Activated CD8-positive, alpha-beta memory T cell treated with anti-CD3 and anti-CD28 coated beads for 1 hour (primary cell): ENCODE measurements at places on chromosomes 4 and X.

- DNase-seq: no peak
Observed at GRCh38 chrX:40109288-40110008, 11.7 kb upstream of the BCOR start.

DNA sequence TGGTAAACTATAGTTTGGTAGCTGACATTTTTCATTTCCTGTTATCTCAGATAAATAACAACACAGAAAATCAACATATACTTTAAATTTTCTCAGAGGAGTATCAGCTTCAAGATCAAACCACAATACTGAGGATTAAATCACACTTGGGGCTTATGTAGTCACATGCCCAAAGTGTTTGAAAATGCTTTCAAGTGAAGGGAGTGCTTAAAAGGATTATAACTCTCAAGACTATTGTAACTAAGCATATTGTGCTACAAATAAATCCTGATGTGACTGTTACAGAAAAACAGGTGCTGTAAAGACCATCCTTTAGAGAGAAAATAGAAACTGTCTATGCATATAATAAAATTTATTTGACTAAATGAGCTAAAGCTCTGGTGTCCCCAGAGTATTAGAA is 887.6 kb downstream of the ADGRL3 start:
- no peak for DNase-seq

DNA sequence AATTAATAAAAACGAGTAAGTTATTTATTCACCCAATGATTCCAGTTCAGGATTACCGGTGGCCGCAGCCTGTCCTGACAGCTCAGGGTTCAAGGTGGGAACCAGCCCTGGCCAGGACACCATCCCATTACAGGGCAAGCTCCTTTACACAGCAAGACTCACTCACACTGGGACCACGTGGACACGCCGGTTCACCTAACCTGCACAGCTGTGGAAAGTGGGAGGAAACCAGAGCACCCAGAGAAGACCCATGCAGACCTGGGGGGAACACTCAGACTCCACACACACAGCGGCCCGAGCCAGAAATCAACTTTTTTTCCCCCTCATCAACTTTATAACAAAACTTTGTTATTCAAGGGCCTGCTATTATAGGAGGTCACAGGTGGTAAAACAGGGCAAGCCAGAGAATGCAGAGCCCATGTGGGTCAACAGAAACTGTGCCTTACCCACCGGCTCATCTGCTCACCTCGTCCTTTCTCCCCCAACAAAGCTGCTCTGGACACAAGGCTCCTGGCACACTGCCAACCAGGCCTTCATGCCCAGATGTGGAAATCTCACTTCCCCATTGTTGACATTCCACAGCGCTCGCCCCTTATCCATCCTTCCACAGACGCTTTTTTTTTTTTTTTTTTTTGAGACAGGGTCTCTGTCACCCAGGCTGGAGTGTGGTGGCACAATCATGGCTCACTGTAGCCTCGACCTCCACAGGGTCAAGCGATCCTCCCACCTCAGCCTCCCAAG is 8.0 kb upstream of the ODAPH start:
- DNase-seq: no peak

GRCh38 chr4:151990201-151990600 is 229.4 kb upstream of the GATB start:
- no peak for DNase-seq

- no peak for DNase-seq
Observed at GRCh38 chrX:104922206-104922621, 298.3 kb downstream of the TEX13A start.

DNA sequence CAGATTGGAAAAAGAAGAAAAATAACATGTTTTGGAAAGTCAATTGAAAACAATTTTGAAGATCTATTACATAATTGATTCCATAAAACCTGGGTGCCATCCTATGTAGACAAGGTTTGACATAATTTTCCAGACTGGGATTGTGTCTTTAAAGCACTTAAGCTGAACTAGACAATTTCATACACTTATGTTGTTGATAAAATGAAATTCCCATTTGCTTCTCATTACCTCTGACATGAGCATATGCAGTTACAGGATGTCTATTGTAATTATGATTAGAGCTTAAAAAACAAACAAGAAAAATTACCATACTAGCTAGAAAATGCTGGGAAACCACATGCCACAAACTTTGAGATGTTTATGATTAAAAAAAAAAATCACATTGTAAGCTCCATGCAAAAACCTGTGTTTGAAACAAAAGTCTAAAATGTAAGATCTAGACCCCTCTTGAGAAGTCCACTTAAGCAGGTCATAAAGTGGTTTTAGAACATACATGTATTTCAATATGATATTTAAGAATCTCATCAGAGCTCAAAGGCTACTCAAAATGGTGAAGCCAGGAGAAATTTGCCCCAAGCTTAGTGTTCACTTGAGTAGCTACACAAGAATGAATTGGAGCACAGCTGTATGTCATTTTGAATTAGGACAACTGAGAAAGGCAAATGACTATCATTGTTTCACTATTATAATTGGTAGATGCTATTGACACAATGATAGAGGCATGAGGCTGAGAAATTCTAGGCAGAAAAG is 181.1 kb upstream of the PABPC4L start:
- DNase-seq: no peak

GRCh38 chr4:120918788-120919187 is 3.7 kb downstream of the PRDM5 start:
- no peak for DNase-seq

GRCh38 chrX:123060986-123061385 is 123.1 kb upstream of the GRIA3 start:
- no peak for DNase-seq

- DNase-seq: no peak
Observed at GRCh38 chr4:25234390-25235370, 847 bp downstream of the PI4K2B start.

DNA sequence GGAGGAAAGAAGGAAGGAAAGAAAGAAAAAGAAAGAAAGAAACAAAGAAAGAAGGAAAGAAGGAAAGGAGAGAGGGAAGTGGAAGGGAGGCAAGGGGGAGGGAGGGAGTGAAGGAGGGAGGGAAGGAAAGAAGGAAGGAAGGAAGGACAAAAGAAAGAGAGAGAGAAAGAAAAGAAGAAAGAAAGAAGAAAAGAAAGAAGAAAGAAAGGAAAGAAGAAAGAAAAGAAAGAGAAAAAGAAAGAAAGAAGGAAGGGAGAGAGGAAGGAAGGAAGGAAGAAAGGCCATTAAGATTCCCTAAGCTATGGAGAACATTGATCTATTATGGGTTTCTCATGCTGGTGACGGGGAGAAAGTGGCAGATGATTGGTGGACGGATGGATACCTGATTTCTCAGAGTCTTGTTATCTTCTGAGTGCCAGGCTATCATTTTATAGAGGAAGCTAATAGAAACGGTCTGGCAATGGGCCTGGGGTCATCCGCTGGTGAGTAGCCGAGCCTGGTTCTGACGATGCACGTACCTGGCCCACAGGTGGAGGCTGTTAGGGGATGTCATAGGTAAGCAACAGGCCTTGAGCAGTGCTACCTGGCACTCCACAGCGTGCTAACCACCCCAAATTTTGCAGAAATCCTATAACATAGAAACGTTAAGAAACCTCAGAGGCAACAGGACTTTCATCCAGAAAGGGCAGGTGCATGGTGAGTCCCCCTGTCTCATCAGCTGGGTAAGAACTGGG is 142.9 kb downstream of the SHOX start:
- DNase-seq: no peak

DNA sequence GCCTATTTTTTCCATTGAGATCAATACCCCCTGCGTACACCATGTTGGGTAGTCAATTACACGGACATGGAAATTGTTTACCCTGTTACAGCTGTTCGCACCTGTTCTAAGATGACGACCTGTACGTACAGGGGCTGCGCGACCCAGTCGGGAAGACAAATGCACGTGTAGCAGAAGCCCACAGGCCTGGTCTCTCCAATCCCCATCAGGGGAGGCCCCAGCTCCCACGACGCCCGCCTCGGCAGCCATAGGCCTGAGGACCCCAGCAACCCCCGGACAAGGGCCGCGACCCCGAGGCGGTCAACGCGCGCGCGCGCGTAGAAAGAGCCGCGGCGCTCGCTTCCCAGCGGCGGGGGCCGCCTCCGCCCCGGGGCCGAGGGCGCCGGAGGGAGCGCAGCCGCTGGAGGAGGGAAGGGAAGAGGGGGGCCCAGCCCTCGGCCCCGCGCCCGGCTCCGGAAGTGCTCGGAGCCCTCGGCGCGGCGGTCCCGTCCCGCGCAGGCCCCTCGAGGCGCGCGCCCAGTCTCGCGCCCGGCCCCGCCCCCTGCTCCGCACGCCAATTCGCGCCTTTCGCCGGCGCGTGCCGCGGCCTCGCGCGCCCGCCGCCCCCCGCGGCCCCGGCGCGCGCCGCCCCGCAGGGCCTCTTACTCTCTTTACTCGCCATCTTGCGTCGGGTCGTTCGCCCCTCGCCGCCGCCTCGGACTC is 618 bp downstream of the RBBP7 start:
- DNase-seq: peak; percentile 33

DNA sequence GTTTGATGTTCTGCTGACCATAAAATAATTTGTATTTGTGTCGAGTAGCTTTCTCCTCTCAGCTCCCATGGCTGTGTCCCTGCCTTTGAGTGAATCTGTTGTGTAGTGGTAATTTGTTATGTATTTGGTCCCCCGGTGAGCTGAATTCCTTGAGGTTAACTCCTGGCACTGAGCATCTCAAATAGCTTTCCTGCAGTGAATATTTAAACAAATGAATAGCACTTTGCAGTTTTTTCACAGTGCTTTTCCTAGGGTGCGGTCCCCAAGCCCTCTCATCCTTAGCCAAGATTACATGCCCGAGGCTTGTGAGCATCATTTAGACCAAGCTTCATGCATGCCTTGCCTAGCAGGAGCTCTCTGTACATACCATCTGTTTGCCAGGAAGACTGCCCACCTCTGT is 74.2 kb downstream of the CLDN34 start:
- no peak for DNase-seq

DNA sequence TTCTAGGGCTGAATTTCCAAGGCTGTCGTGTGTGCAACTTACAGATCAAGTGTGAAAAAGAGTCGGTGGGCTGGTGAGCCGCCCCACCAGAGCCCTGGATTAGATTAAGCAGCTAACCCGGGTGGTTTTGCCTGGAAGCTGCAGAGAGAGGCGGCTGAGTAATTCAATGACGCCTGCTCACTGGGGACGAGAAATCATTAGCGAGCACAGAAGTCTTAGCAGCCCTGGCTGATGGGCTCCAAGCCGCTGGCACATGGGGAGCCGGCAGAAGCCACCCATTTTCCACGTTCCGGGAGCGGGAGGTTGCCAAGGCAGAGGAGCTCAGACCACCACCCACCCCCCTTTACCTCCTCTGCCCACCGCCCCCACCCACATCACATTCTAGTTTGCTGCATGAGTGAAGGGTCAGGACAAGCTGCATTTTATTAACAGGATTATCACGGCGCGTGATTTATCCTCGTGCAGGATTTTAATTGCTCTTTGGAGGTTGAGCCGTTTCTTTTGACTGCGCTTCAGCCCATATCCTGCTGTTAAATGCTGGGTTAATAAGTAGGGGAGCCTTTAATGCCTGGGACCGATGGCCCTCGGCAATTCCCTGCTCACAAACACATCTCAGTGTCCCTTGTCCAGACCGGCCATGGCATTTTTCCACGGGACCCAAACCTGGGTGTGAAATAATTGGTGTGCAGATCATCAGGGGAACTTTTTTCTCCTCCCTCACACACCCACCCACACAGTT is 19.1 kb downstream of the BCOR start:
- DNase-seq: no peak

DNA sequence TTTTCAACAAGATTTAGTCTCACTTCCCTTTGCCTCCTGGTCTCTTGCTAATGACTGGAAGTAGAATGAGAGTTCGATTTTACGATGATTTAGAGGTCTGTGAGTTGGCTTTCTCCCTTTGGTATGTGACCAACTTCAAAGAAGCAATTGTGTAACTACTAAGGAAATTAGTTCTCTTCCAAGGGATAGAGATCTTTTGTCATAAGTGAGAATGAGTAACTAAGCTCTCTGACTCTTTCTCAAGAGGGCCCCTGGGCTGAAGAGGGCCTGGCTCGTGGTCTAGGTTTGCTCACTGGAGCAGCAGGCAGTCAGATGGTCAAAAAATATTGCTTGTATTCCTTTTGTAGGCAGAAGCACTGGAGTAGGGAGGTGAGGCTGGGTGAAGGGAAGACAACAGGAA is 176.3 kb downstream of the ENOX2 start:
- DNase-seq: no peak

DNA sequence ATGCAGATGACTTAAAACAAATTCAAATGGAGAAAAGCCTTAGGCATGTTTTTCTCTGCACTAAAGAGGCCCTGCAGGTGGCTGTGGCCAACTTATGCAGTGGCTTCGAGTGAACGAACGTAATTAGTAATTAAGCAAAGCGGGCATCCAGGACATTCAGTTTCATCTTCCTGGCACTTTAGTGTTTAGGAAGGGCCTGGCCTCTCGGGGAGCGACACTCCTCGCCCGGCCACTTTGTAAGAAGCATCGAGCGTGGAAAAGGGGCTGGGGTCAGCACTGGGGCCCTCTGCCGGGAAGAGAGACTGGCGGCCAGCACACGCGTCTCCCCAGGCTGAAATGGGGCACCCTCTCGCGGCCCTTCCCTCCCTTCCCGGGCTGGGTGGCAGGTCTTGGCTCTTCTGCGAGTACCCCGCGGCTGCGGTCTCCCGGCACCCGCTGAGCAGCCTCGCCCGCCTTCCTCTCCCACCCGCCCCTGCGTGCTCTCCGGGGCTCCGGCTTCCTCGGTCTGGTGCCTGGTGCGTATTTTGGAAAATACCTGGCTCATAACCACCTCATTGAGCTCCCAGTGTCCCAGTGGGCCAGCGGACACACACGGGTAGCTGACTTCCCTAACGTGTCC is 677 bp upstream of the CYP4V2 start:
- DNase-seq: no peak

- DNase-seq: no peak
Observed at GRCh38 chr4:19213388-19213787, 1038.3 kb upstream of the SLIT2 start.

DNA sequence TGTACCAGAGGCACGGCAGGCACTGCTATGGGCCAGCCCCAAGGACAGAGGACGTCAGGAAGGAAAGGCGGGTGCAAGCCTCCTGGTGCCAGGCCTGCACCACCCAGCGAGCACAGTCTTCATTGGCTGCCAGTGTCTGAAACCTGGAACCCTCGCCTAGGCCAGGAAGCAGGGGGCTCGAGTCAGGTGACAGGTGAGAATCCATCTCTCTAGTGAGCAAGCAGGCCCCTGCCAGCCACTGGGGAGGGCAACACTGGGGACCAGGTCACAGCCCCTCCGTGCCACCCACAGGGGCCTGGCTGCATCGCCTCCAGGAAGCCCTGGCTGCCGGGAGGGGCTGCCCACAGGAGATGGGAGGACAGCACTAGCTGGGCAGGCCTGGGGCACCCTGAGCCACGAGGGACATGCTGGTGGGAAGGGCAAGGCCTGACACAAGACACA is 6.9 kb upstream of the HAUS3 start:
- DNase-seq: no peak

DNA sequence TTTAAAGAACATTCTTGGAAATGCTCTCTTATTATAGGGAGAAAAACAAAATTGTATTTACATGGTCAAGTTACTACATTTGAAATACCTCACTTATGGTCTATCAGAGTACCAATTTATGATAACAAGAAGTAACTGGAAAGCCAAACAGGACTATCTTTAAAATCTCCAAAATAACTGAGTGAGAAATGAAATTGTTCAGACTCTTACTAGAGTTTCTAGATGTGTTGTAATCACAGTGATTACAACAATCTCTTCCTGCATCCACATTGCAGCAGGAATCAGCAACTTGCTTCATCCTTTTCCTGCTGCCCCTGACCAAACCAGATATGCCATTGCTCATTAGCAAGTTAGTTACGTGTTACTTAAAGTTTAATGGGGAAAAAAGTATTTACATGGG is 245.2 kb upstream of the SMIM31 start:
- no peak for DNase-seq
